ENCODE measurements at places on chromosomes 12 and 14. TPM values are rescaled to one million over a fixed set of nuclear protein-coding genes. Genes with fewer than 3 reads are reported as not detected.

The AP4S1 gene
- 9.8 TPM for total RNA-seq

The MIP gene
- total RNA-seq = not detected

The USP44 gene
- 0.20 TPM for total RNA-seq

The IFT43 gene
- total RNA-seq = 40.2 TPM

The KCNH3 gene
- total RNA-seq = 2.1 TPM
